NCI-H526 (cell line): ENCODE measurements at places on chromosomes 2 and 18.

GRCh38 chr2:39119732-39120520 is 925 bp downstream of the SOS1 start:
- peak; percentile 52 for DNase-seq

- no peak for DNase-seq
These were observed 116.1 kb downstream of the CYP26B1 start for GRCh38 chr2:72031346-72032110.

DNA sequence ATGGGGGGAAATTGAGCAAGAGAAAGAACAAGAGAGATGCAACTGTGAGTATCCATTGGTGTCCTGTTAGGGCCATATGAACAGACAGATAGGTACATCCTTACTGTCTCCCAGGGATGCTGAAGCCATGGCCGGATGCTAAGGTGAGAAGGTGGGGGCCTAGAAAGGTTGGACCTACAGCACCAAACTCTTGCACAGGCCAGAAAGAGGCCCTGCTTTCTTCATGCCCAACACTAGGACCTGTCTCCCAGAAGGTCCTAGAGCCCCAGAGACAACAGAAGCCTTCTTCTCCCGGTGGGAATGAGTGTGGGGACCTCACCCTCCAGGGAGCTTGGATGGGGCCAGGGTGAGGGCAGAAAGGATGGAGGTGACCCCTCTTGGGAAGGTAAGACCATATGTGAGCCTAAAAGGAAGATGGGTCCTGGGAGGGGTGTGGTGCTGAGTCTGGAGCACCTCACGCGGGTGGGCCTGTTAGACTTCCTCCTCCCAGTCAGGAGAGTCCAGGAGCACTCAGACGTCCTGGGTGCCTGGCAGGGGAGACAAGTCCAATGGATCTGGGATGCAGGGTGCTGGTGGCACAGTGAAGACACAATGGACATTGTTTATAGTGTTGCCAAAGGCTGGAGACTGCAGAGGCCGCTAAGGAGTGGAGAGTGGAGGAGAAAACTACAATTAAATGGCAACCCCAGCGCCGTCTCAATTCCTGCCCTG is 265.3 kb downstream of the CYP26B1 start:
- DNase-seq, result no peak

GRCh38 chr2:223884399-223884798 is 47.0 kb upstream of the AP1S3 start:
- DNase-seq, result no peak

DNA sequence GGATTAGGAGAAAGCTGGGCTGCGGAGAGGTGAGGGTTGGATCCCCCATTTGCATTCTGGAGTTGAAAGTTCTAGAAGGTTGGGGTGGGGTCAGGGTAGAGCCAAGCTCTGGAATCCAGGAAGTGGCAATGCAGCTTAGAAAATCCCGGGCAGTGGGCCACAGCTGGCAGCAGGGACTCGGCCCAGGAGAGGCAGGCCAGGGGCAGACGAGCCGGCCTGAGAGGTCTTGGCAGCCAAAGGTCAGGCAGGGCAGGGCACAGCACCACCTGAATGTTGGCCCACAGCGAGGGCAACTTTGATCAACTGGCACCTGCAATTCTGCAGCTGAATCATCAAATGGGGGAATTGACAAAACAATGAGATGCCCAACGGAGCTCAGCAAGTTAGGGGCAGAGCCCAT is 139.2 kb downstream of the INHBB start:
- no peak for DNase-seq

- no peak for DNase-seq
These were observed 29.9 kb downstream of the PELI1 start for GRCh38 chr2:64114063-64114911.

DNA sequence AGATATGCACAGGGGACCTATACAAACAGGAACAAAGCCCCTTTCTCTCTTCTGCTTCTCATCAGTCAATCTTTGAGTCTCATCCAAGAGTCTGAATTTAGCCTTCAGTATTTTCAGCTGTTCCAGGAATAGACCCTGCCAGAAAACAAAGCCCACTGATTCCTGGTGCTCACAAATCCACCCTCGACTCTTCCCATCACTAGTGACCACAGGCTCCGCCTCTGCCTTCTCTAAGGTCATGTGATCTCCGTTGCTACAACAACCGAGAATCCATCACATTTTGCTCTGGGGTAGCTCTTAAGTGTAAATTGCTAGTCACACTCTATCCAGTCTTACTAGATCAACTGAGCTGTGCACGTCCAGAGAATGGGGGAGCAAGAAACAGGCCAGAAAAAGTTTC is 46.4 kb upstream of the SPTBN1 start:
- no peak for DNase-seq

GRCh38 chr2:72809095-72809494 is 16.7 kb downstream of the EXOC6B start:
- DNase-seq, result no peak

DNA sequence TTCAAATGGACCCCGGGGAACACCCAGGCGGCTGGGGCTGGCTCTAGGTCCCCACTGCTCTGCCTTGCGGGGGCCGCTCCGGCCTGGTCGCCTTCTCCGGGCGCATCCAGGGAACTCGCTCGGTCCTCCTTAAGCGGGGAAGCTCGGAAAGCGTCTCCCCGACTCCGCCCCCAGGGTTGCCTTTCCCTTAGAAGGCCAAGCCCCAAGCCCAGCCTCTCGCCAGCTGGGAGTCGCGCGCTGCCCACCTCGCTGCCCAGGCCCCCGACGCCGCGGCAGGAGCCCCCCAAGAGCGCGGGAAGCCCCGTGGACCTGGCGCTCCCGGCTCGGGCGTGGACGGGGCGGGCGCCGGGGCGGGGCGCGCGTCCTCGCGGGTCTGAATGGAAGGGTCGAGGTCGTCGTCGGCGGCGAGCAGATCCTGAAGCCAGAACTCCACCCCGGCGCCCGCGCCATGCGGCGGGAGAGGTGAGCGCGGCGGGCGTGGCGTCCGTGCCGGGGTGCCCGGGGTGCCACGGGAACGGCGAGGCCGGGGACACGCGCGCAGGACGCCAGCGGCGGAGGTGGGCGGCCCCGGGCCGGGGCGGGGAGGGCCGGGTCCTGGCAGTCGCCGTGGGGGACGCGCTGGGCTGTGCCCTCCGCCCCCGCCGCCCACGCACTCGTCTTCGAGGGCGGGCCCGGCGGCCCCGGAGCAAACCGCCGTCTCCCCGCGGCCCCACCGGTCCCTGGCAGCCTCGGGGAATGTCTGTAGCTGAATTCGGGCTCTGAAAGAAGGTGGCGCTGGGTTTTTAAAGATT is at the start of gene BOK:
TSS of gene BOK (plus strand) at position 214 of the 791 bp plus-strand sequence. CDS start 739 bp downstream, outside the sequence.
- peak; percentile 77 for DNase-seq

GRCh38 chr18:8766559-8767293 is 61.4 kb downstream of the MTCL1 start:
- no peak for DNase-seq

GRCh38 chr2:45441571-45441970 is 169.5 kb downstream of the SRBD1 start:
- no peak for DNase-seq

- peak; percentile 36 for DNase-seq
These were observed 95.9 kb upstream of the GRB14 start for GRCh38 chr2:164717000-164717803.

GRCh38 chr18:46660957-46661749 is 4.1 kb upstream of the LOXHD1 start:
- DNase-seq, result peak; percentile 5

GRCh38 chr2:121545257-121545656 is 14.6 kb downstream of the RNU4ATAC start:
- DNase-seq, result no peak

DNA sequence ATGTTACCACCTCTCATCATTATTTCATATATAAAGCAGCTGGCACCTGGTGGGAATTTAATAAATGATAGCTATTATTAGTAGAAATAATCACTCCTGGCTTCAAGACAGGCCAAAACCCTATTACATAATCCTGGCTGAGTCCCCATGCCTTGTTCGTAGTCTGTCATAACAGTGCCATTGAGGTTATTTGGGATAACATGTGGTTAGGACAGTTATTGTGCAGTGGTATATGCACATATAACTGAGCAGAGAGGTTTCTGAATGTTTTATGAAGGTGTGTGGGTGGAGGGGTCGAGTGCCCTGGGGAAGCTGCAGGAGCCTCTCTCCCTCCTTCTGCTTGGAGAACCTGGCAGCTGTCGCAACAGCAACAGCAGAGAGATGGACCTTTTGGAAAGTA is 162.4 kb upstream of the NABP1 start:
- no peak for DNase-seq

GRCh38 chr18:65415098-65415497 is 335.7 kb upstream of the CDH7 start:
- no peak for DNase-seq
